Activated CD4-positive, alpha-beta T cell treated with anti-CD3 and anti-CD28 coated beads for 36 hours (primary cell): ENCODE measurements at places on chromosomes 5 and 9. TPM values are rescaled to one million over a fixed set of nuclear protein-coding genes. Genes with fewer than 3 reads are reported as not detected.

DNA sequence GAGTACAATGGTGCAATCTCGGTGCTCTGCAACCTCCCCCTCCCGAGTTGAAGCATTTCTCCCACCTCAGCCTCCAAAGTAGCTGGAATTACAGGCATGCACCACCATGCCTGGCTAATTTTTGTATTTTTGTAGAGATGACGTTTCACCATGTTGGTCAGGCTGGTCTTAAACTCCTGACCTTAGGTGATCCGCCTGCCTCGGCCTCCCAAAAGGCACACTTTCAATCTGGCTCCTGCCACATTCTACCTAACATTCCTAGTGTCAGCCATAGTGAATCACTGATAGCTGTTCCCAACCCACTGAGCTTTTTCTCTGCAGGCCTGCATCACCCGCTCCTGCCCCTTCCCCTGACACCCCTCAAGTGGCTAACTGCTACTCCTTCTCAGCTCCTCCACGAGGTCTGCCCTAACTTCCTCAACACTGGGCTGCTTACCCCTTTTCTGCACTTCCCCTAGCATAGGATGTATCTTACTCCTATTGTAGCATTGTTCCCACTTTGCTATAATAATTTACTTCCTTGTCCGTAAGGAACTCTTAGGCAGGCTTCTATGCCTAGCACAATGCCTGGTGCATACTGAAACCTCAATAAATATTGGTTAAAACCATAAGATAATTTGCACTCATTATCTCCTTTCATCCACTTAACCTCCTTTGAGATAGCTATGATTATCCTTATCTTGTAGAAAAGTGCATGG is 42.0 kb upstream of the LIFR start:
- DNase-seq: no peak

GRCh38 chr5:31237174-31237573 is 43.7 kb downstream of the CDH6 start:
- DNase-seq: no peak

DNA sequence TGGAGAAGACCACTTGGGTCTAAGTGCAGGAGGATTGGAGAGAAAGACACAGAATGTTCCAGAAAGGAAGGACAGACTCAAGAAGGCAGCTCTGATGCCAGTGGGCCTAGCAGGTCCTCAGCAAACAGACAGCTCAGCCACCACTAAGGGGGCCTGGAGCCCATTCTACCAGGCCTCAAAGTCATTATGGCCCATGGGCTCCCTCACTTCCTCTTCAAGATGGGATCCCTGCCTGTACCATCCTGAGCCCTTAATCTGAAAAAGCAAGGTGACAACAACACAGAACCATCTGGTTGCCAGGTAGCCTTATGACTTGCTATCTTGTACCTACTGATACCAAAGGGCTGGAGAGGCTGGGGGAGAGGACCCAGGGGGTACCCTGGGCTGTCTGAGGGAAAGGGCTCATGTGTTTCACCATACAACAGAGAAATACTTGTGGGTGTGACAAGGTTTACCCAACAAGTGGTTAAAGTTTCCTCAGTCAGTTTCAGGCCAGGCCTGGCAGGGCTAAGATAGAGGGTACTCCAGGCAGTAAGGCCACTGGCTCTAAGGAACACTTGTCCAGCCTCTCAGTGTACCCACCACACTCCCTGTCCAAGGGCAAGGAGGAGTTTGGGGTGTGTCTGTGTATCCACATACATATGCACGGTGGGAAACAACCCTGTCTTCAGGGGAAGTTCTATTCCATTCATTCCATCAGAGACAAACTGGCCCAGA is 30.7 kb downstream of the TCF7 start:
- DNase-seq: no peak

DNA sequence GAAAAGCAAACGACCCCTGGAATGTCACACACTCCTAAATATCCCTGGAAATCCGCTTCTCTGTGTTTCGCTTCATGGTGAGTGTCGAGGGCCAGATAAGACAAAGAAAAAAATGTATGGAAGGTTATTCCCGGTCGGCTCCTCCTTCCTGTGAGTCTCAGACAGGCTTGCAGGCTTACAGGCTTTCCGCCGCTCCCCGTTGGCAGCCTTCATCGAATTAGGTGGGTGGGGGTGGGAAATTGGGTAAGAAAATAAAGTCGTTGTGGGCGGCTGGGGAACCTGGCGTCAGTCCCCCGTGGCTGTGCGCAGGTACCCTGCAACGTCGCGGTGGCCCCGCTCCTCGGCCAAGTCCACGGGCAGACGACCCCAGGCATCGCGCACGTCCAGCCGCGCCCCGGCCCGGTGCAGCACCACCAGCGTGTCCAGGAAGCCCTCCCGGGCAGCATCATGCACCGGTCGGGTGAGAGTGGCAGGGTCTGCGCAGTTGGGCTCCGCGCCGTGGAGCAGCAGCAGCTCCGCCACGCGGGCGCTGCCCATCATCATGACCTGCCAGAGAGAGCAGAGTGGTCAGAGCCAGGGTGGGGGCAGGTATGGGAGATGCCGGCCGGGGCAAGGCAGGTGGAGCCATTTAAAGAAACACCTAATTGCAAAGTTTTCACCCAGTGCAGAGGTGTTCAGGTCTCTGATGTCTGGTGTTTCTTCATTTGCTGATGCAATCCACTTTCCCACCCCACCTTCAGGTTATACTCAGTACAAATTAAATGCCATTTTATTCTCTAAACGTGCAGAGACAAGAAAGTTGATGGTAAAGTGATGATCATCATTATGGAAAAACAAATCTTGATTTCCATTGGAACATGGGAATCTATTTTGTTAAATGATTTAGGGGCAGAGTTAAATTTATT is 3.2 kb downstream of the CDKN2B start:
- no peak for DNase-seq

- DNase-seq: no peak
Observed at GRCh38 chr9:99221266-99221620, 499 bp downstream of the ALG2 start.

DNA sequence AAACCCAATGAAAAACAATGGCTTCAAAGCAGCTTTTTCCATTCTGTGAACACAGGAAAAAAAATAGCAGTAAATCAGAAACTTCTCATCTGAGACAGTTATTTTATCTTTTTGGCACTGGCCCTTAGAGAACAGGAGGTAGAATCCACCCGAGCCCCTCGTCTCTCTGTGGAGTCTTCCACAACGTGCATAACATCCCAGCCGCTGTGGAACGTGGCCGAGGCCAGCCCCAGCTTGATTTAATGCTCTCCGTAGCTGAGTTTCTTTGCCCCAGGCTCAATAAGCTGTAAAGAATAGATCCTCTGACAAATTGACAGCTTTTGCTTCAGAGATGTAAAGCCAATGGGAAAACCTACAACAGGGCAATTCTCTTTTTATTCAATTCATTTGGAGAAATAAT is 107.9 kb upstream of the DAP start:
- no peak for DNase-seq

GRCh38 chr5:179577286-179577960 is 27.1 kb downstream of the RUFY1 start:
- no peak for DNase-seq

GRCh38 chr5:159702826-159703225 is 213.5 kb upstream of the ADRA1B start:
- DNase-seq: no peak

DENND1A gene
- total RNA-seq: 29.5 TPM

LCN10 gene
- 0.71 TPM for total RNA-seq

LCN9 gene
- not detected for total RNA-seq

TPPP gene
- total RNA-seq: 0.21 TPM

PRLR gene
- total RNA-seq: not detected

PCA3 gene
- total RNA-seq: not detected
